Stimulated activated CD4-positive, alpha-beta T cell treated with anti-CD3 and anti-CD28 coated beads, Interleukin-15, amount 100 ng/mL, for 48 hours (primary cell): ENCODE measurements at places on chromosomes 1 and 21.

DNA sequence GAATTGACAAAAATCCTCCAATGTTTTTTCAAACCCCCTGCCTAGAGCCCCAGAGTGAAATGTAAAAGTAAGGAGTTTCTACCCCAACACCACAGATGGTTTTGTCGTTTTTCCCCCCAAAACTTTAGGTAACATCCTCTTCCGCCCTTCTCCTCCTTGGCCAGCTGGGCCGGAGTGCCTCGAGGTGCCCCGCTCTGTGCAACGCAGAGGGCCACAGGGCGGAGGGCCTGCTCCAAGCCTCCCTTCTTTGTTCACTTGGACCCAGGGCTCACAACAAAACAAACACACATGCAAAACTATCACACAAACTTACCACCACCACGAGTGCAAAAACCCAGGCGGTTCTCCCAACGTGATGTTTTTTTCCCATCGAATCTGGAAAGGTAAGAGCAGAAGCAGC, 1.9 kb downstream of the SSBP3 start:
- DNase-seq, result no peak

GRCh38 chr1:246265481-246265880, 241.6 kb downstream of the SMYD3 start:
- no peak for DNase-seq

DNA sequence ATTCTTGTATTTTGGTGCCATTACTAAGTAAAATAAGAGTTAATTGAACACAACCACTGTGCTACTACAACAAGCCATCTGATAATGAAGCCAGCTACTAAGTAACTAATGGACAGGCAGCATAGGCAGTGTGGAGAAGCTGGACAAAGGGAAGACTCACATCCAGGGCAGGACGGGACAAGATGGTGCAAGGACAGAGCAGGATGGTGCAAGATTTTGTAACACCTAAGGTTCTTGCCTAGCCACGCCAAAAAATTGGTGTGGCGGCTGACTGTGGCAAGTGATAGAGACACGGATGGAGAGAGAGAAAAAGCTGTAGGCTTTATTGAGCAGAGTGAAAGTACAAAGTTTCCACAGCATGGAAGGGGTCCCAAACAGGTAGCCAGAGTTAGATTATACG, 114.0 kb upstream of the VANGL1 start:
- no peak for DNase-seq

- no peak for DNase-seq
These were observed 31.0 kb downstream of the PSMG1 start for GRCh38 chr21:39152271-39152670.

GRCh38 chr1:33721301-33721815, 142.5 kb upstream of the HMGB4 start:
- no peak for DNase-seq

DNA sequence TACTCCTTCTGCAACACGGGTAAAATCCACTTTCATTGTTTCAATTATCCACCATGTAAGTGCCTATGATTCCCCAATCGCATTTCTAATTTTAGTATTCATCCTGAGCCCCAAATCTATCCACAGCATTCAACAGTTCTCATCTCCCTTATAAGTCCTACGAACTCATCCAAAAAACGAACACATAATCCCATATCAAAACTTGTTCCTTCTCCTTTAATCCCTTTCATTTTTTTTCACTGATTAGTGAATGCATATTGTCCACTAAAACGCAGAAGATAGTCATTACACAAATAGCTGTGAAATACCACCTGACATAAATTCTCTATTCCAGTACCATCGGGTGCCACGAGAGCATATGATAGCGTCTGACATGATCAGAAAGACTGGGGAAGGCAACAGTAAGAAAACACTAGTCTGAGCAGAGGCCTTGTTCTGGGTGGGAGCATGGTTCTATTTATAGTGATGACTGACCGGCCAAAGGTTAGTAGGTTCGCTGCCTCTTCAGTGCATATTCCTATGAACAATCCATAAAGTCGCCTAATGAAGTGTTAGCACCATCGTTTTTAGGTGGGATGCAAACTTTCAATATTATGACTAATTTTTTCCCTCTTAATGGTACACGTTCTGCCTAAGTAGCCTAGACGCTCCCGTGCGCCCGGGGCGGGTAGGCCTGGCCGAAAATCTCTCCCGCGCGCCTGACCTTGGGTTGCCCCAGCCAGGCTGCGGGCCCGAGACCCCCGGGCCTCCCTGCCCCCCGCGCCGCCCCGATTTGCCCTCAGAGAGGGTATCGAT, 648 bp downstream of the ATP5PF start:
- peak; percentile 22 for DNase-seq

DNA sequence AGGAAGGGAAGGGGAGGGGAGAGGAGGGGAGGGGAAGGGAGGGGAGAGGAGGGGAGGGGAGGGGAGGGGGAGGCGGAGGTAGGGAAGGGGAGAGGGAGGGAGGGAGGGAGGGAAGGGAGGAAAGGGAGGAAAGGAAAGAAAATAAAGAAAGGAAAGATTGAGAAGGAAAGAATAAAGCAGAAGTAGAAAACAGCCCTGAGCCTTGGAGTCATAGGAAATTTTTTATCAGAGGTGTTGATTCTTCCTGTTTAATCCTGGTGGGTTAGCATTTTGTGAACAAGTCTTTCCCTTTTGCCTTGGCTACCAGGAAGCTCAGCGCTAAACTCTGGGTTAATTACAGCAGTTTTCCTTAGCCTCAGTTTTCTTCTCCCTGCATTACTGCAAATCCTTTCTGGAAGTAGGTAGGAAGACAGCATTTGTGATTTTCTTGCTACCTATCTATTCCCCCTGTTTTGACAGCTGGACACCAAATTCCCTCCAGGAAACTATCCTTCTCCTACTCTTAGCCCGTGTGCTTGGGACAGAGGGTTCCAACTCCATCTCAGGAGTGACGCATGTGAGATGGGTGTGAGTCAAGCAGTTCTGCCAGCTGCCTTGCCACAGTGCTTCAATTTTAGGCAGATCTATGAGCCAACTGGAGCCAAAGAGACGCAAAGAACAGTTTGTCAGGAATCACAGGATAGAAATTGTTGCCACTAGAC, 26.9 kb downstream of the TOMM20 start:
- DNase-seq, result no peak
